ENCODE measurements at places on chromosomes 7 and 10. TPM values are rescaled to one million over a fixed set of nuclear protein-coding genes. Genes with fewer than 3 reads are reported as not detected.

Gene PTPRE
- 38.1 TPM for total RNA-seq

- no peak for DNase-seq
Observed at GRCh38 chr10:55668326-55668922, 692.6 kb downstream of the ZWINT start.

DNA sequence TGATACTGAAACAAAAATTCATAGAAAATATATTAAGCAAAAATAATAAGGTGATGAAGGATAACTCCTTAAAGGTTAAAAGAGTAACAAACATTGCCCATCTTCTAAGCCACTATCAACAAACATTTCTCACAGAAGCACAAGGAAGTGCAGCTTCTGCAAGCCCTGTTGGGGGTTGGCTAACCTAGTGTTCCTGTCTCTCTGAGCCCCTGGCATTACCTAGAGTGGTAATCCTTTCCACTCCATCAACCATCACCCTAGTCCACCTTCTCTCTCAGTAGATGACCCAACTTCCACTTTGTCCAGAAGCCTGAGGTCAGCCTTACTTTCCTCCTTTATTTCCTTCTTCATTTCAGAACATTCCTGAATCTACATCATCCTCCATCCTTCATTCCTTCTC, 59.7 kb downstream of the HIPK2 start:
- no peak for DNase-seq

- no peak for DNase-seq
Observed at GRCh38 chr7:151565541-151565940, 45.8 kb upstream of the RHEB start.

Gene PTPRN2
- 7.5 TPM for total RNA-seq

Data from tibial nerve (tissue), 4 donors.